CD8-positive, alpha-beta memory T cell (primary cell): ENCODE measurements at places on chromosomes 6 and 20.

DNA sequence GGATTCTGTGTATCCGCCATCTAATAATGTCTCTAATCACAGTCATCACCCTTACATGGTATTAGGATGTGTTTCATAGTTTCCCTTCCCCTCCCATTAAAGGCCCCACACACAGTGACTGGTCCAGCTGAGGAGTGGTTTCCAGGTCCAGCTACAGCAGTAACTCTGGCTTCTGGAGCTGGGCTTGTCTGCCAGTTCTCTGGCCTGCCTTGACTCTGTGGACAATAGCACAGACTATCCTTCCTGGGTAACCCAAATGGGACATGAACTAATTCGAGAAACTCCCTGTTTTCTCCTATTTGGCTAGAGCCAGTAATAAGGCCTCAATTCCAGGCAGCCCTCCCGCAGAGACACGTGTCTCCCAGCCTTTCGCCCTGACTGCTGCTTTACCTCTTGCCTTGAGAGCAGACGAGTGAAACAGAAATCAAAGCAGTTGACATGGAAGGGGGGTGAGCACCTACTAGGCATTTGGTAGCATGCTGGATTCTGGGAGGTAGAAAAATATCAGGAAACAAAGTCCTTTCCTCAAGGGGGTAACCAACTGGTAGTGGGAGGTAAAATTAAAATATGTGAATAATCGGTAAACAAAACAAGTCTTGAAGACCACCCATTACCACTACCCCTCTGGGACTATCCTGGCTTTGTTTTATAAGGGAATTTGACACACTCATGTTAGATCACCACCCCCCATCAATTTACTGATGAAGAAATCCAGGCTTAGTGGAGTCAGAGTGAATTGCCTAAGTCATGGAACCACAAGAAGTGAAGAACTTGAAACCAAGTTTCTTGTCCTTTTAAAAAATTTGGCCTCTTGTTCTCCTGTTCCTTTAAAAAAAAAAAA lies 1.2 kb downstream of the TRAF3IP2 start:
- DNase-seq: no peak

GRCh38 chr6:66418906-66419305 lies 711.9 kb upstream of the EYS start:
- DNase-seq: no peak

DNA sequence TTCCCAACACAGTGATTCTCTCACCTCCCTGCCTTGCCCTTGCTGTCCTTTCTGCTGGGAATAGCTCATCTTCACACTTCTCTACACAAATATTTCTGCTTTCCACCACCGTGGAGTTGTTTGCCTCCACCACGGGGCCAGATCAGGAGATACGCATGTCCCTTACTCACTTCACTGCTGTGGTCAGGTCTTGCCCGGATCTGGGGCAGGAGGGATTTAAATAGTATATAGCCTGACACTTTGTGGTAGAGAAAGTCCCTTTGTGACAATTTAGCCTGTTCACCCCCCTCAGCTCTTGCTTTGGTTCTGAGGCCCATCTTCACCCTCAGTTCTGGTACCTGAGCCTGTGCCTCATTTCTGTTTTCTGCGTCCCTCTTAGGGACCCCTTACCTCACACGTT lies 92.6 kb upstream of the PREP start:
- DNase-seq: no peak

- DNase-seq: no peak
Measured at GRCh38 chr6:139369568-139370282, 4.7 kb downstream of the CITED2 start.

GRCh38 chr6:90859612-90860011 lies 272.7 kb upstream of the MAP3K7 start:
- DNase-seq: no peak

DNA sequence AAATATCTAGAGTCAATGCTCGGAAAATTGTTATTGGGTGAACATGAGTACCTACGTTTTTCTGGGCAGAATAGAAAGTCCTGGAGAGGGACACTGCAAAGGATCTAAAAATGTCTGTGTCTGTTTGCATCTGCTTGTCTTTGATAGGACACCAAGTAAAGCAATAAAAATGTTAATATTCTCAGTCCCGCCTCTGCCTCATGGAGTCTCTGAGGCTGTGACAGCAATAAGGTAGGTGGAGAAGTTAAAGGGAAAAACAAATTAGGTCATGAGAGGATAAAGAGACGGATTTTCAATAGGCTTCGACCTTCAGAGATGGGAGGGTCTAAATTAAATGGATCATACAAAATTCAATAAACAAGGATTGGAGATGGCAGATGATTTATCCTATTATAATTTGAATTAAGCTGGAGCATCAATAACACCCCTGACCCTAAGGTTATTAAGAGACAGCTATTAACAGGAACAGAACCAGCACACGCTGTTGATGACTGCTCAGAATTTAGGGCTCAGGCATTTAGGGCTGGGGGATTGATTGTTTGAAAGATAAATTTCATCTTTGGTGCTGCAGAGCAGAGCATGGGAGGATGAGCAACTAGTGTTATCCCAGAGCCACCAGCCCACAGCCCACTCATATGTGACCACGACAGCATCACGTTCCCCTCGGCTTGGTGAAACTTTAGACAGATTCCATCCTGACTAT lies 620.3 kb upstream of the CDH4 start:
- no peak for DNase-seq

- no peak for DNase-seq
Measured at GRCh38 chr6:136191606-136192312, 58.4 kb downstream of the MTFR2 start.

DNA sequence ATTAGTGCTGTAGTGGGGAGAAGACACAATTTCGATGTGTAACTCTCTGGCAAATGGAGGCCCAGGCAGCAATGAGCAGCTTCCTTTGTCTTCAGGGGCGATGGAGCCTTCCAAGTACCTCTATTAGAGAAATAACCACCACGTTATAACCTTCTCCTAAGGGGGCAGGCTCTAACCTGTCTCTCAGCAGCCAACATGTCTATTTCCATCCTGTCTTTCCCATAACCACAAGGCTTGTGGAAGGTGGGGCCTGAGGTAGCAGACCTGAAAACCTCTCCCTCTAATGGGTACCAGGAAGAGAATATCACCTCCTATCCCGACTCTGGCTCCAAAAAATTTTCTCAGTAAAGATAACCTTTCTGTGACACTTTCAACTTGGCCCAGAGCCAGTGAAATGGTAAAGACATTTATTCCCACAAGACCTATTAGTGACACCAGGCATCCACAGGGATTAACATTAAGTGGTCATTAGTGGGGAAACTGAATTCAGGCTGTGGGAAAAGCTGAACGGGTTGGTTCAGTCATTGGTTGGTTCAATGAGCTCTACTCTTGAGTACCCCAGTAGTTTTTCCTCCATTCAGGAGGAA lies 4.0 kb downstream of the PEX6 start:
- no peak for DNase-seq

GRCh38 chr6:3848380-3848779 lies 793 bp upstream of the FAM50B start:
- no peak for DNase-seq

DNA sequence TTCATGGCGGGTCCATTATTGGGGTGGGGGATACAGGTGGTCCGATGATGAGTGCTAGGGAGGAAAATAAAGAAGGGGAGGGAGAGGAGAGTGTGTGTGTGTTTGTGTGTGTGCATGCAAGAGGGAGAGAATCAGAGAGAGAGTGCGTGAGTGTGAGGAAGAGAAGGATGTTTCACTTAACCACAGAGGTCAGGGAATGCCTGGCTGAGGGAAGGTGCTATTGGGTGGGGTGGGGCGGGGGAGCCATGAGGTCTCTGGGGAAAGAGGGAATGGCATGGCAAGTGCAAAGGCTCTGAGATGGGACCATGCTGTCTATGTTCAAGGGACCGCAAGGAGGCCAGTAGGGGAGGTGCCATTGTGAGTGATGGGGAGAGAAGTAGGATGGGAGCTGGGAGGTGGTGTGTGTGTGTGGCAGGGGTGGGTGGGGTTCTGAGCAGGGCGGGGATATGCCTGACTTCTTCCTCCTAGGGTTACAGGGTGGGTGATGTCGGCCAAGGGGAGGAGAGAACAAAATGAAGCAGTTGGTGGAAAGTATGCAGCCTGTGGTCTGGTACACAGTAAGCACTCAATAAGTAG lies 23.0 kb downstream of the CEBPB start:
- DNase-seq: no peak

- no peak for DNase-seq
Measured at GRCh38 chr6:150028799-150029198, 3.5 kb upstream of the RAET1L start.

DNA sequence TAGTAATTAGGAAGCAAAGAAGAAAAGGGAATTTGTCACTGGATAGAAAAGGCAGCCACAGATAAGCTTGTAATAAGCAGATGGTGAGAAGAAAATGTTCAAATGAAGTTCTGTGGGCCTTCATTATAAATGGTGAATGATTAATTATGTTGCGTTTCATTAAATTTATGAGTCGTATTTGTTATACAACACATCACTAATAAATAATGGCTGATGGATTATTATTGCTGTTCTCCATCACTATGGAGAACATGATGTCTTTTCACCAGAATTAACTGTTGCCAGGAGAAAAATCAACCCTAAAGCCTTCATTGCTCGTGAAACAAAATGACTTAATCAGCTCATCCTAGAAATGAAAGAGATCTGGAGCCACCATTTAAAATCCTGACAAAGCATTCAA lies 158.5 kb downstream of the BTBD3 start:
- DNase-seq: no peak

DNA sequence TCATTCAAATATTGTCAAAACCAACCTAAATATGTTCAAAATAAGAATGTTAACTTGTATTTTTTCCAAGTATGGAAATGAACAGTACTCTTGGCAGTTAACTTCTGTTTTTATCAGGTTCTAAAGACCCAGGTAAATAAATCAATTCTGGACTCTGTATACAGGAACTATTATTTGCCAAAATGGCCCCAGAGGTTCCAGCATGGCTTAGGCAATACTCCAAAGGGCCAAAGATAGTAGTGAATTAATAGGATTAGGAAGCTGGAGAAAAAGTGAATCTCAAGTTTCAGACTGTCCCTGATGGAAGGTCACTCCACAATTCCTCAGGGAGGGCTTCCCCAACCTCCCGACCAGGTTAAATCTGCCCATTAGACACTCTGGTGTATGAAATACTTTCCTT lies 6.7 kb downstream of the BACH2 start:
- DNase-seq: no peak

- no peak for DNase-seq
Measured at GRCh38 chr6:104572901-104573300, 286.8 kb downstream of the HACE1 start.

DNA sequence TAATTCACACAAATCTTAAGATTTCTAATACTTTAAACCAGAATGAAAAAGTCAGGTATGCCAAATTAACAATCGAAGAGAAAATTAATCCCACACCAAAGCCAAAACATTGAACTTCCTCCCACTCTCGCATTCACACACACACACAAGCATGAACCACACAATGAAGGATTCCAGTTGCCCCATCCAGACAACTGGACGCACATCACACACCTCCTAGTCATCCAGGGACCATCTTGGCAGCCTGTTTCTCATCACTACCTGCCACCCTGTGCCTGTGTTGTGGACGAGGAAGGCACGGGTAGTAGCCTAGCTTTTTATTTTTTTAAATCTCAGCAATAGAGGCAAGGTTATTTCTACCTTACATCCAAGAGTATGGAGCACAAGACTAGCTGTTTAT lies 15.2 kb downstream of the B4GALT5 start:
- no peak for DNase-seq

GRCh38 chr20:13700761-13701160 lies 62.0 kb upstream of the TASP1 start:
- no peak for DNase-seq

- no peak for DNase-seq
Measured at GRCh38 chr6:120173250-120173649, 823.7 kb upstream of the MAN1A1 start.

- no peak for DNase-seq
Measured at GRCh38 chr20:48360342-48360975, 467.3 kb downstream of the PREX1 start.

- peak; percentile 29 for DNase-seq
Measured at GRCh38 chr6:158808941-158809678, 10.1 kb downstream of the EZR start.

DNA sequence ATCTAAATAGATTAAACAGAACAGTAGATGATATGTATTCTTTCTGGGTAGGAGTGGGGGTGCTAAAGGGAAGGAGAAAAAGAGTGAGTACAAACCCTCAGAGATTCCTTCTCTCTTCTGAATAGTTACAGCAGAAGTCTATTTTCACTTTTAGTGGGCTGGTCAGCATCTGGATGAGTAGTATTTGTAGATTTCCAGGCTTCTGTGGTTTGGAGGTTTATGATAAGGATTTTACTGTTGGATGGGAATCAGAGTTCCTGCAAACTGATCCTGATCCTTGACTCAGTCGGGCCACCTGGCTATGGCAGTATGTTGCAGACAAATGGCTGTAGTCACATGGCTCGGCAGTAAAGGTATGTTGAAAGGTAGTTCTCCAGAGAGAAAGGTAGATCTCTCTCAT lies 84.3 kb upstream of the IFNGR1 start:
- DNase-seq: no peak

GRCh38 chr20:32908334-32909292 lies 49.9 kb downstream of the EFCAB8 start:
- DNase-seq: peak; percentile 53

DNA sequence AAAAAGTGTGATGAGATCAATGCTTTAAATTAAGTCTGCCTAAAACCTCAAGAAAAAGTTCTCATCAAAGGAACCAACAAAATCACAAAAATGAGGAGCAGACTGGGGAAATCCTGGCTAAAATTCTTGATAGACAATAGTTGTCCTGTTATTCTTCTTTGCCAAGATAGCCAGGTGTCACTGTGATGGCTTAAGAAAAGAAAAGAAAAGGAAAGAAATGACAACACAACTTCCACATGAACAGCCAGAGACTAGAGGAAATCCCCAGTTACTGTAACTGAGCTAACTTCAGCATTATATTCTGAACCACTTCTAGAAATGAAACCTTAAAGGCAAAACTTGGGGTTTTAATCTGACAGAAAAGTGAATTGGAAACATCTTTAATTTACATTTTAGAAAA lies 129.6 kb downstream of the CD24 start:
- no peak for DNase-seq

DNA sequence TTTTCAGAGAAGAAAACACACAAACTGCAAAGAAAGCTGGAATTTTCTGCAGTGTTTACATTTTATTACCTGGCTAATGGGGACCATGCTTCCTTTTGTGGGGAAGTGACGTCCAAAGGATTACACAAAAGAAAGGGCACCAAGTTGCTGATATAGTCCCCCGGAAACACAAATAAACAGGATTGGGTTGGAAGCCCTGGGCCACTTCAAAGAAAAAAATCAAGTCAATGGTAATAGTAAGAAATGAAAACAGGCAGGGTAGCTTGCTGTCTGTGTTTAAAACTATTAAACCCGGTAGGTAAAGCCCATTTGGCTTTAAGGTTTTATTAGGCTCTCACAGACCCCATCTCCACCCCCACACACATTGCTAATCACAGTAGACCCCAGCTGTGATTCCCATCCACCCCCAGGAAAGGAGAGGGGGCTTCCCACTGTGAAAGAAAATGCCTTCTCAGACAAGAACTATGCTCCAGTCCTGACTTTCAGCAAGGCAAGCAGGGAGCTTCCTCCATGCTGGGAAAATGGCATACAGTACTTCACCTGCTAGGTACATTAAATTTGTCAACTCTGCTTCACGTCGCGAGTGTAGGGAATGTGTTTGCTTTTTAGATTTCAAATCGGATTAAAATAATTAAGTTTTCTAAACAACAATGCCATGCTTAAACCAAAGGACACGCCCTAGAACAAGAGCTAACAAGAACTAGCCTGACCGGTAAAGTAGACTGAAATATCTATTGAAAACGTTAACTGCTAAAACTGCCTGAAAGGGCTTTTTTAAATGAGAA lies 1.1 kb downstream of the PERP start:
- no peak for DNase-seq
